ENCODE measurements at places on chromosomes 7 and 10. TPM values are rescaled to one million over a fixed set of nuclear protein-coding genes. Genes with fewer than 3 reads are reported as not detected.

OR13A1 gene
- total RNA-seq: not detected

NEURL1 gene
- total RNA-seq: 0.20 TPM

SH2D4B gene
- total RNA-seq: not detected

PNLIPRP1 gene
- not detected for total RNA-seq

TBXAS1 gene
- total RNA-seq: 11.0 TPM

KIF11 gene
- total RNA-seq: 44.0 TPM

SPDYE16 gene
- total RNA-seq: not detected

PDAP1 gene
- total RNA-seq: 188 TPM

NRCAM gene
- total RNA-seq: 71.2 TPM

ACTR3C gene
- total RNA-seq: not detected

GPR22 gene
- total RNA-seq: not detected

PPP1R9A gene
- 5.7 TPM for total RNA-seq

CPA5 gene
- total RNA-seq: not detected

PURB gene
- total RNA-seq: 14.3 TPM

SHOC2 gene
- 20.7 TPM for total RNA-seq

DGKB gene
- total RNA-seq: not detected

ZNF425 gene
- 1.0 TPM for total RNA-seq

ANKIB1 gene
- total RNA-seq: 23.5 TPM

HPS6 gene
- 28.9 TPM for total RNA-seq

NEUROD6 gene
- total RNA-seq: not detected

SP8 gene
- total RNA-seq: not detected

MALRD1 gene
- not detected for total RNA-seq

MSMB gene
- not detected for total RNA-seq

THSD7A gene
- 2.8 TPM for total RNA-seq

TDRD1 gene
- total RNA-seq: not detected

COL17A1 gene
- 1.8 TPM for total RNA-seq

NCF1 gene
- total RNA-seq: not detected

VDAC2 gene
- total RNA-seq: 295 TPM

PLXNA4 gene
- total RNA-seq: 1.5 TPM

NKX2-3 gene
- total RNA-seq: 0.06 TPM

NUTM2E gene
- total RNA-seq: 0.39 TPM

ASB15 gene
- not detected for total RNA-seq

FAM25A gene
- total RNA-seq: not detected

WDFY4 gene
- not detected for total RNA-seq

FGFR2 gene
- total RNA-seq: 0.45 TPM

NOD1 gene
- total RNA-seq: 6.1 TPM
